ENCODE measurements at places on chromosomes 3 and 15. TPM values are rescaled to one million over a fixed set of nuclear protein-coding genes. Genes with fewer than 3 reads are reported as not detected.

The CKMT1A gene
- total RNA-seq, result 11.4 TPM

The TRIM69 gene
- 8.2 TPM for total RNA-seq

The CSPG4 gene
- total RNA-seq, result 0.05 TPM

GRCh38 chr15:74799856-74800558, 12.6 kb upstream of the LMAN1L start:
- DNase-seq, result peak; percentile 90

DNA sequence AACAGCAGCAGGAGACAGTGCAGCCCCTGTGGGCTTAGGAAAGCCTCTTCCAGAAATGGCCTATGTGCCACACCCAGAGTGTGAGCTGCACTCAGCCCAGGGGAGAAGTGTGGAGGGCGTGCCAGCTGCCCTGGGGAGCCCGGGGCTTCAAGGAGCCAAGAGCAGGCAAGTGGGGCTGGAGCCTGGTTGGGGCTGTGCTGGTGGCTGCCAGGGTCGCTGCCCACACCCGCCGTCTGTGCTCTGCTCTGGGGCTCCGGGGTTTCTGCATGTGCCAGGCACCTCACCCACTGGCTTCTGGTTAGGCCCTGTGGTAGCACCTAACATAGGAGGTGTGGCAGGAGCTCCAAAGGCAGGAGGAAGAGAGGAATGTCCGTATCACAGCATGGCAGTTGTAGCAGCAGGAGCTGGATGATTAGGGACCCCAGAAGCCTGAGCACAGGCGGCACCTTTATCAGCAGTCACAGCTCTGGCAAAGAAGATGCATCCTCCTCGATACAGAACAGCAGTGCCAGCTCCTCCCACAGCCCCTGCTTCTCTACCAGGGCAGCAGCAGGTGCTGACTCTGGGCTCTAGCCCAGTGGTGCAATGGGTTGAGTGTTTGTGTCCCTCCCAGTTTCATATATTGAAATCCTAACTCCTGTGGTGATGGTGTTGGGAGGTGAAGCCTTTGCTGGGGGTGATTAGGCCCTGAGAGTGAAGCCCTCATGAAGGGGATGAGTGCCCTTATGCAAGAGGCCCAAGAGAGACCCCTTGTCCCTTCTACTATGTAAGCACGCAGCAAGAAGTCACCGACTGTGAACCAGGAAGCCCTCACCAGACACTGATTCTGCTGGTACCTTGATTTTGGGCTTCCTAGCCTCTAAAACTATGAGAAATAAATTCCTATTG, 70.0 kb upstream of the KLF13 start:
- no peak for DNase-seq

Data from MCF 10A (cell line).